ENCODE measurements at places on chromosomes 3 and 15.

DNA sequence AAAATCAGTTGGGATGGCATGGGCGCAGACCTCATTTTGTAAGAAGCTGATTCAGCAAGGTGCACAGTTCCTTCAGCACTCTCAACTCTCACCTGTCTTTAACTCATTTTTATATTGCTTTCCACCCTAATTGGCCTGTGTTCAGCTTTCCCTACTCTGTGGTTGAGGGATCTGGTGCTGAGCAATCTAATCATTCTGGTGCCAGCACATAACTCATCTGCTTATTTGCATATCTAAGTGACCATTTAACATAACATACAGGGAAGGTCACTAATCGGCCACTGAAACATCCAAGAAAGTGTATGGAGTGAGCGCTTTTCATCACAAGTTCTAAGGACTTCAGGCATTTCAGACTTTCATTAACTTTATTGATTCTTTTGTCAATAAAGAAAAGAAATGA, 303.4 kb upstream of the ROPN1 start:
- DNase-seq = no peak

GRCh38 chr15:65619626-65620290, 2.0 kb upstream of the SLC24A1 start:
- no peak for DNase-seq

DNA sequence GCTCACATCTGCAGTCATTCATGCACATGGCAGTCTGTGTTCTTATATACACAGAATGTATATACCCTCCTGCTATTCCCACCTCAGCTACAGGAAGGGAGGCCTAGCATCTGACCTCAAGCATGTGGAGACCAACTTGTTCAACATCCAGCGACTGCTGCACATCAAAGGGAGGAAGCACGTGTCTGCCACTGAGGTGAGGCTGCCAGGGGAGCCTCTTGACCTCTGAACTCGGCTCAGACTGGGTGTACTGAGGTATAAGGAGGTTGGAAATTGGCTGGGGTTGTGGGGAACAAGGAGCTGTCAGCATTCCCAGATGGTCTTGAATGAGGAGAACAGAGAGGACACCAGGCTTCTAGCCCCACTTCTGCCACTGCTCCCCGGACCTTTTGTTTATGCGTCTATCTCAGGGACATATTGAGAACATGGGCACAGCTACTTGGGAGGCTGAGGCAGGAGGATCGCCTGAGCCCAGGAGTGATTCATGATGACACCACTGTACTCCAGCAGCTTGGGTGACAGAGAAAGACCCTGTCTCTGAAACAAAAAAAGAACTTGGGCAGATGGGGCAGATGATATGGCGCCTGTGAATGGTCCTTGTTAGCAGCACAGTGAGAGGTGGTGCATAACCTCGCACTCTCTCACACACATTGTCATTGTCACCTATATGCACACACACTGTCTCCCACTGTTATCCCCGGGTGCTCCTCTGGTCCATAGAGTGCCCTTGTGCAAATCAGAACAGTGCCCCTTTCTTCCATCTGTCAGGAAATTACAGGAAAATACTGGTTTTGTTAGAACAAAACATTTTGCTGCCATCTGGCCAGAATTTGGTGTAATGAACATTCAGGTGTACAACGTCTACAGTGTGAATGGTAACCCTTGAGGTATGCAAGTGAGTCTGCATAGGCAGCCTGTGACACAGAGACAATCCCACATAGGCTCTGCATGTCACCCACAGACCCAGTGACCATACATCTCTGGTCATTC, 5.4 kb downstream of the VILL start:
- no peak for DNase-seq

GRCh38 chr3:39935261-39935660, 125.9 kb downstream of the MYRIP start:
- DNase-seq = no peak

DNA sequence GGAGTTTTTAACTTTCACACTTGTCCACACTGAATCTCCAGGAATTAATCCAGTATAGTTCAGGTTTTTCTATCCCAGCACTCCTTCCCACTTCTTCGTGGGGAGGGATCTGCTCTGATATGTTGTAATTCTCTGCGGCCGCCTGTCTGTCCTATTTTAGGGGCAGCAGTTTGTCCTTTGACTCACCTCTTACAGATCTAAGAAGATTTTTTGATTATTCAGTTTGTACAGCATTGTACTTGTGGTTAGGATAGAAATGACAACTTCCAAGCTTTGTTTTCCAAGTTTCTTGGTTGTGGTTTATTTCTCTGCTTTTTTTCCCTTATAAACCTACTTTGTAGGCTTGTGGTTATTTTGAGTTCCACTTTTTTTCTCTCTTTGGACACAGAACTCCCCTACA, 601.7 kb downstream of the SI start:
- DNase-seq = no peak

- no peak for DNase-seq
Measured at GRCh38 chr3:153050978-153051377, 111.0 kb upstream of the RAP2B start.

DNA sequence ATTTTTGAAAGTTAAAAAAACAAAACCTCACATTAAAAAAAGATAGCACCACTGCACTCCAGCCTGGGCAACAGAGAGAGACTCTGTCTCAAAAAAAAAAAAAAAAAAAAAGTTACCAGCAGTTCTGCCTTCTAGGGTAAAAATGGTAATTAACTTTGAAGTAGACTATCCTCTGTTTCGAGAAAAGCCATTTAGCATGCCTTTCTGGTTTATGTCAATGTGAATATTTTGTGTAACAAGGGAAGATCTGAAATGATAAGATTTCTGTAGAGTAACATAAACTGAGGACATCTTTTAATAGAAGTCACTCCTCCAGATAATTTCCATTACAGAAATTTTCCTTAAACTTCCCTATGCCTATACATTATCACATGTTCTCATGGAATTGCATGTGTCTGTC, 203.2 kb upstream of the GAP43 start:
- DNase-seq = no peak
